ENCODE measurements at places on chromosomes 6 and 20.

- no peak overlapping the region for H3K4me3 ChIP-seq
- DNase-seq, result no peak
- no peak overlapping the region for H3K27ac ChIP-seq
- no peaks in the 10 kb centered on the region for H3K36me3 ChIP-seq
- no peaks in the 10 kb centered on the region for H3K27me3 ChIP-seq
- peaks cover 5% of the 10 kb centered on the region for H3K4me1 ChIP-seq
Measured at GRCh38 chr6:155521719-155522118, 66.1 kb upstream of the NOX3 start.

GRCh38 chr20:51176876-51177275, 154.0 kb upstream of the KCNG1 start:
- no peaks in the 10 kb centered on the region for H3K36me3 ChIP-seq
- H3K27ac ChIP-seq, result no peak overlapping the region
- peaks cover 7% of the 10 kb centered on the region for H3K27me3 ChIP-seq
- DNase-seq, result no peak
- H3K4me3 ChIP-seq, result no peak overlapping the region

- no peak for DNase-seq
- H3K36me3 ChIP-seq, result no peaks in the 10 kb centered on the region
- H3K27me3 ChIP-seq, result peaks cover 17% of the 10 kb centered on the region
- no peak overlapping the region for H3K27ac ChIP-seq
Measured at GRCh38 chr6:139112146-139112545, 22.7 kb upstream of the HECA start.

GRCh38 chr6:122092366-122092765, 307.1 kb upstream of the HSF2 start:
- no peaks in the 10 kb centered on the region for H3K36me3 ChIP-seq
- no peak overlapping the region for H3K27ac ChIP-seq
- H3K27me3 ChIP-seq, result no peaks in the 10 kb centered on the region

DNA sequence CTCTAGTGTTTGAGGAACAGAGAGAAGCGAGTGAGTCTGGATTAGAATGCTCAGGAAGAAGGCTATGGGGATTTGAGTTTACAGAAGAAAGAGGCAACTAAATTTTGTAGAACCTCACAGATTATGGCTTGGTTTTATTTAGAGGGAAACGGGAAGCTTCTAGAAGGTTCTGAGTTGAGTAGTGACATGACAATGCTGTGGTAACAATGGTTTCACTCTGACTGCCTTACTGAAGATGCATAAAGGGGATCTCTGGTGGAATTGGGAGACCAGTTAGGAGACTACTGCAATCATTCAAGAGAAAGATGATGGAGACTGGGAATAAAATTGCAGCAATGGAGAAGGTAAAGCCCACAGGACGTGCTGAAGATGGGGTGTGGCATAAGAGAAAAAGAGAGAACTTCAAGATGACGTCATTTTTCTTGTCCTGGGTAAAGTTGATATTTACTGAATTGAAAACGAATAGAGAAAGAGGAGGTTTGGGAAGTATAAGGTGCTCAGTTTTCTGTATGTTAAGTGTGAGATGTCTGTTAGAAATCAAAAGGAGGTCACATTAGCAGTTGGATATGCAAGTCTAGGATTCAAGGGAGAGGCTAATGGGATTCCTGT, 710.1 kb upstream of the NRSN1 start:
- H3K27me3 ChIP-seq, result no peaks in the 10 kb centered on the region
- peaks cover 6% of the 10 kb centered on the region for H3K4me1 ChIP-seq
- no peak overlapping the region for H3K4me3 ChIP-seq
- no peak overlapping the region for H3K27ac ChIP-seq
- DNase-seq, result no peak
- no peaks in the 10 kb centered on the region for H3K36me3 ChIP-seq

DNA sequence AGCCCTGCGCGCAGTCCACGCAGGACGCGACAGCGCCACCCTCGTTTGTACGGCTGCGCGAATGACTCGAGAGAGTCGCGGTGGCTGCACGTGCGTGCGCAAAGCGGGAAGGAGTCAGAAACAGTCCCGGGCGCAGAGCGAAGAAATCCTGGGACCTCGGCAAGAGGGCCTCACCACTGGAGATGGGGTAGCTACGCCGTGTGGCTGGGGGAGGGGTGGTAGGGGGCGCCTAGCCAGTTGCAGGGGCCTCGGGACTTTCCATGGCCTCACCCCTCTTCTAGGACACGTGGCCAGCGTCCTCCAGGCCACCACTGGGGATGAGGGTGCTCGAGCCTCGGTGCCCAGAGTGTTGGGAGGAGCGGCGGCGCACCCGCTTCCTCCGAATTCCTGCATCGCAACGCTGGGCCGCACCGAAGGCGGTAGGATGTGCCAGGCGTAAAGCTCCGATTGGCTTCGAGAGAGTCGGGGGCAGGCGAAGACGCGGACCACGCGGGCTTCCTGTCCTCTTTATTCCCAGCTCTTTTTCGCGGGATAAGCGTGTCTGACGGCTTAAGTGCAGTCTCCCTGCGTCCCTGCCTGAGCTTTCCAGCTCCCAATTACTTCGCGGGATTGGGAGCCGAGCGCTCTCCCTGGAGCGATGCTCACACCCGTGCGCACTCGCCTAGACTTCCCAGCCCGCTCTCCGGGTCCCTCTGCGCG, 38.7 kb downstream of the NCR2 start:
- no peak overlapping the region for H3K4me3 ChIP-seq
- no peaks in the 10 kb centered on the region for H3K36me3 ChIP-seq
- H3K27me3 ChIP-seq, result peaks cover 82% of the 10 kb centered on the region
- no peak for DNase-seq
- peaks cover 1% of the 10 kb centered on the region for H3K4me1 ChIP-seq

DNA sequence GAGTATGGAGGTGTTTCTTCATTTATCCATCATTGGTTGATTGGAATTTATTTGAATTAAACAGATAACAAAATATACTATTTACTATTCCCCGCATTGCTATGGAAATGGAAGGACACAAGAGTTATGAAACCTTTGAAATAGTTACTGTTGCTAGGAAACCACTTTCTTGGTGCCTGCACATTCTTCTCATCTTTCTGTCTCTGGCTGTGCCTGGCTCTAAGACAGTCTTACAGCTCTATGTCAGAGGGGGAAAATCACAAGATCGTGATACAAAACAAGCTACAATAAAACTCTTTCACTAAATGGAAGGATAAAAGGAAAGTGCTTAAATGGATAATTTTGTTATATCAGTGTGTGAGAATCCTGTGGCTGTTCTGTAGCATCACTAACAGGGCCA, 453.0 kb downstream of the LMBRD1 start:
- H3K4me1 ChIP-seq, result no peaks in the 10 kb centered on the region
- no peaks in the 10 kb centered on the region for H3K36me3 ChIP-seq
- no peaks in the 10 kb centered on the region for H3K27me3 ChIP-seq
- DNase-seq, result no peak
- no peak overlapping the region for H3K27ac ChIP-seq

DNA sequence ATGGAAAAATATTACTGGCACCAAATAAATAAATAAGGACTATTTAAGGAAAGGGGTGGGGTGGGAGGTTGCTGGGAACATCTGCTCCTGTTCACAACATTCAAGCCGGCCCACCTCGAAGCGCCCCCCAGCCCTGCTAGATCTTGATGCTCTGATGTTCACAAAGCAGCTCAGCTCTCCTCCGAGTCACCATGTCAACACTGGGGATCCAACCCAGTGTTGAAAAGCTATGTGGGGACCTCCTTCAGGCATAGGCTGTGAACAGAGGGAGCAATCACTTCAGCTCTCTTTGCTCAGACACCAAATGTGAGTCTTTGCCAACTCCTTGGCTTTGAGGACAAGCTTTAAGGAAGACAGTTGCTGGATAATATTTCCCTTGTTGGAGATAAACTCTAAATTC, 176.8 kb upstream of the NT5E start:
- H3K4me3 ChIP-seq, result no peak overlapping the region
- peaks cover 4% of the 10 kb centered on the region for H3K27me3 ChIP-seq
- no peaks in the 10 kb centered on the region for H3K4me1 ChIP-seq

DNA sequence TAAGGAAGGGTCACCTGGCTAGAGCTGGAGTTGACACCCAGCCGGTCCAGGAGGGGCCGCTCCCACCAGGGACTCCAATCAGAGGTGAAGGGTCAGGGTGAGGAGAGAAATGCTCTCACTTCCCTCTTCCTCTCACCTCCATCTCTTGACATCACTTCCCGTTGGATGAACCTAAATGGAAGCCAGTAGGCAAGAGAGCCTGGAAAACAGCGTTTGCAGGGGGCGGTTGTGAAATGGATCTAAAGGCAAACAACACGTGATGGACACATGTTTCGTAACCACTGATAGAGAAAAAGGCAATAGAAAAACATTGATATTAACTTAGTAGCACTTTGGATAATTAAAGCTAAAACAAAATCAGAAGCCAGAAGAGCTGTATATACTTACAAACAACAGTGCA, 105.6 kb upstream of the FOXA2 start:
- no peak for DNase-seq
- H3K4me1 ChIP-seq, result peaks cover 17% of the 10 kb centered on the region
- H3K27ac ChIP-seq, result no peak overlapping the region
- no peak overlapping the region for H3K4me3 ChIP-seq
- no peaks in the 10 kb centered on the region for H3K27me3 ChIP-seq
- H3K36me3 ChIP-seq, result no peaks in the 10 kb centered on the region

- H3K36me3 ChIP-seq, result no peaks in the 10 kb centered on the region
- no peak overlapping the region for H3K4me3 ChIP-seq
- no peaks in the 10 kb centered on the region for H3K27me3 ChIP-seq
- H3K4me1 ChIP-seq, result no peaks in the 10 kb centered on the region
- H3K27ac ChIP-seq, result no peak overlapping the region
Measured at GRCh38 chr20:33071198-33071597, 8.2 kb upstream of the BPIFB4 start.

GRCh38 chr20:43959920-43960227, 45.2 kb downstream of the TOX2 start:
- no peak overlapping the region for H3K4me3 ChIP-seq
- no peak overlapping the region for H3K27ac ChIP-seq
- H3K36me3 ChIP-seq, result no peaks in the 10 kb centered on the region
- no peak for DNase-seq

GRCh38 chr6:26472549-26473290, 15.0 kb downstream of the BTN2A1 start:
- H3K36me3 ChIP-seq, result peaks cover 3% of the 10 kb centered on the region
- no peak overlapping the region for H3K27ac ChIP-seq
- no peak overlapping the region for H3K4me3 ChIP-seq

- no peak overlapping the region for H3K4me3 ChIP-seq
- H3K27me3 ChIP-seq, result no peaks in the 10 kb centered on the region
Measured at GRCh38 chr20:41422953-41423352, 56.3 kb upstream of the EMILIN3 start.

DNA sequence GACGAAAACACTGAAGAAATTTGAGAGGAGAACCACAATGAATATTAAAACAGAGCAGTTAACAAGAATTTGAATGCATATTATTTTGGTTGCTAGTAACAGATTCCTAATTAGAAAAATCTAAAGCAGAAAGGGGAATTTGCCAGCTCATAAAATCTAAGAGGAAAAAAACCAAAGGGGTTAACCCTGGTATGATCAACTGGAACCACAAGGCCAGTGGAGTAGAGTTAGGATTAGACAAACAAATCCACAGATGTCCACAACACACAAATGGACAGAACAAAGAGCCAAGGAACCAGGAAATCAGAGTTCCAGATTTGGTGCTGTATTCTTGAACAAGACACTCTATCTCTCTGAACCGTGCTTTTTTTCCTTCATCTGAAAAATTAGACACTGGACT, 195.0 kb downstream of the TASP1 start:
- no peaks in the 10 kb centered on the region for H3K27me3 ChIP-seq
- H3K27ac ChIP-seq, result no peak overlapping the region

- H3K36me3 ChIP-seq, result no peaks in the 10 kb centered on the region
- H3K4me3 ChIP-seq, result no peak overlapping the region
- H3K27ac ChIP-seq, result no peak overlapping the region
- DNase-seq, result no peak
- H3K4me1 ChIP-seq, result no peaks in the 10 kb centered on the region
Measured at GRCh38 chr20:1206366-1207148, 3.3 kb downstream of the C20orf202 start.

DNA sequence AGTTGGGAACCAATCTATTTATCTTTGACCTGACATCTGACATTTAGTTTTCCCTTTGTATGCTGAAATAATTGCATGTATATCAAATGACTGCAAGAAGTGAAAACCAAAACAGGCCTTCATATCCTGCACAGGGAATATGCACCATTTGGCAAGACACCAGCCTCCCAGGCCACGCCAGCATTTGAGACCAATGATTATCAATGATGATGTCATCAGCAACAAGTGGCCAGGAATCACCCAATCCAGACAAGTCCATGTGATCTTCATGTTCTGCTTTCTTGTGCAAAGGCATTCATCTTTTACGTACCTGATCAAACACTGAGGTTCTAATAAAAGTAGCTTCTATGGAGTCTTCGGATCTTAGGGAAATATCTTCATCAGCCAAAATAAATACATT, 107.4 kb upstream of the TENT5A start:
- H3K27ac ChIP-seq, result no peak overlapping the region
- H3K36me3 ChIP-seq, result no peaks in the 10 kb centered on the region
- H3K27me3 ChIP-seq, result no peaks in the 10 kb centered on the region
- no peak overlapping the region for H3K4me3 ChIP-seq
- H3K4me1 ChIP-seq, result peaks cover 12% of the 10 kb centered on the region

DNA sequence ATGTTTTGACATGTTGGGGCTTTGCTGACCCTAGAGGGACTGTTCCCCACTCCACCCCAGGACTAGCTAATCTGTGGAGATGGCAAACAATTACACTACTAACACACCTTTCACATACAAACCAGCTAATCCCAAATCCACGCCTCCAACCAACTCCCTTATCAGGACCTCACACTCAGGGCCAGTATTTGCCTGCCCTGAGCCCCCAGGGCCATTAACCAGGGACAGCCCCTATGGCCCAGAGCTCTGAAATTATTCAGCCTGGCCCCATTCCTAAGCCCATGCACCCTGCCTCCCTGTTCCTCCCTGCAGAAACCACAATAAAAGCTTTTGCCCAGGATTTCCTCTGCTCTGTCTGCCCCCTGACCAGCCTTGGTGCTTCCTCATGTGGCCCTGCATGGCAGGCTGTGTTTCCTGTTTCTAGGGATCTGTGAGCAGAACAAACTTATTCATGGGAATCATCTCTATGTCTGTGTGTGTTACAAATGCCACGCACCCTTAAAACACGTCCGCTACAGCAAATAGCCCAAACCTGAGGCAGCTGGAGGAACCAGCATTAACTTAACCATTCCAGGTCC, 121.2 kb downstream of the PXDC1 start:
- no peaks in the 10 kb centered on the region for H3K36me3 ChIP-seq
- no peak for DNase-seq
- H3K27me3 ChIP-seq, result peaks cover 11% of the 10 kb centered on the region
- H3K4me3 ChIP-seq, result no peak overlapping the region
- no peaks in the 10 kb centered on the region for H3K4me1 ChIP-seq

Measured in endothelial cell of umbilical vein (primary cell).